ENCODE measurements at places on chromosomes 2 and 18.

GRCh38 chr2:74873678-74874640 is 40.0 kb downstream of the HK2 start:
- H3K36me3 ChIP-seq, result peaks cover 7% of the 10 kb centered on the region
- no peaks in the 10 kb centered on the region for H3K27me3 ChIP-seq
- H3K4me1 ChIP-seq, result no peaks in the 10 kb centered on the region

DNA sequence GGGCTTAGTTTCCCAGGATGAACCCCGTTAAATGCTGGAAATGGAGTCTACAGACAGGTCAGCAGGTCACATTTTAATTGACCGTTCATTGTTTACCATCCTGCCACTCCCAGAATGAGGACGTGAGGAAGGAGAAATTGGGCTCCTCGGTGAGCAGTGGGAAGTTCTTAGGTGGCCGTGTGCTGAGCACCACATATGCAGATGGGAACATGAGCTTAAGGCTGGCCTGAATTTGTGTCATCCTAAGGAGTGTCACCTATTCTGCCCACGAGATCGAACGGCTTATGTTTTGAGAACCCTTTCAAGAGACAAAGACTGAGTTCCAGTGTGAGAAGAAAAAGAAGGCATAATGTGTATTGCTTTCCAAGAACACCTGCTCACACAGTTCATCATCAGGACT is 234.4 kb upstream of the PXDN start:
- no peaks in the 10 kb centered on the region for H3K36me3 ChIP-seq
- no peaks in the 10 kb centered on the region for H3K4me1 ChIP-seq
- peaks cover 10% of the 10 kb centered on the region for H3K27me3 ChIP-seq
- no peak overlapping the region for H3K4me3 ChIP-seq

DNA sequence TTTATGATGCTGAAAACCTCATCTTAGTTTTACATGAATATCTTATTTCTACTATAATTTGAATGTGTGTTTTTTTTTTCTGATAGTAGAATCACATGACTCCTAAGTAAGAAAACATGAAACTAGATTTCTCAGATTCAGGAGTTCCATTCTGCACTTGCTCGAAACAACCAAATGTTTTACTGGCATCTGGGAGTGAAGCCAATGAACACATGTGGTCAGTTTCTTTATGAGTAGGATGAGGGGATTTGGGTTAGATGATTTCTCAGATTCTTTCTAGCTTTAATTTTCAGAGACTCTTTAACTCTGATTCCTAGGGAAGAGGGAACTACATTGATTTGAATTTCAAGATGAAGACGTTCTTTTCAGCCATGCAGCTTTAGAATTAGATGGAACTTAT is 225.0 kb upstream of the NT5C1B start:
- no peak overlapping the region for H3K27ac ChIP-seq

- DNase-seq, result no peak
- no peak overlapping the region for H3K27ac ChIP-seq
- no peaks in the 10 kb centered on the region for H3K36me3 ChIP-seq
- no peak overlapping the region for H3K4me3 ChIP-seq
- H3K4me1 ChIP-seq, result no peaks in the 10 kb centered on the region
- no peaks in the 10 kb centered on the region for H3K27me3 ChIP-seq
Observed at GRCh38 chr2:60119778-60120177, 433.7 kb downstream of the BCL11A start.

Data from effector memory CD8-positive, alpha-beta T cell (primary cell).